ENCODE measurements at places on chromosomes 13 and 19.

DNA sequence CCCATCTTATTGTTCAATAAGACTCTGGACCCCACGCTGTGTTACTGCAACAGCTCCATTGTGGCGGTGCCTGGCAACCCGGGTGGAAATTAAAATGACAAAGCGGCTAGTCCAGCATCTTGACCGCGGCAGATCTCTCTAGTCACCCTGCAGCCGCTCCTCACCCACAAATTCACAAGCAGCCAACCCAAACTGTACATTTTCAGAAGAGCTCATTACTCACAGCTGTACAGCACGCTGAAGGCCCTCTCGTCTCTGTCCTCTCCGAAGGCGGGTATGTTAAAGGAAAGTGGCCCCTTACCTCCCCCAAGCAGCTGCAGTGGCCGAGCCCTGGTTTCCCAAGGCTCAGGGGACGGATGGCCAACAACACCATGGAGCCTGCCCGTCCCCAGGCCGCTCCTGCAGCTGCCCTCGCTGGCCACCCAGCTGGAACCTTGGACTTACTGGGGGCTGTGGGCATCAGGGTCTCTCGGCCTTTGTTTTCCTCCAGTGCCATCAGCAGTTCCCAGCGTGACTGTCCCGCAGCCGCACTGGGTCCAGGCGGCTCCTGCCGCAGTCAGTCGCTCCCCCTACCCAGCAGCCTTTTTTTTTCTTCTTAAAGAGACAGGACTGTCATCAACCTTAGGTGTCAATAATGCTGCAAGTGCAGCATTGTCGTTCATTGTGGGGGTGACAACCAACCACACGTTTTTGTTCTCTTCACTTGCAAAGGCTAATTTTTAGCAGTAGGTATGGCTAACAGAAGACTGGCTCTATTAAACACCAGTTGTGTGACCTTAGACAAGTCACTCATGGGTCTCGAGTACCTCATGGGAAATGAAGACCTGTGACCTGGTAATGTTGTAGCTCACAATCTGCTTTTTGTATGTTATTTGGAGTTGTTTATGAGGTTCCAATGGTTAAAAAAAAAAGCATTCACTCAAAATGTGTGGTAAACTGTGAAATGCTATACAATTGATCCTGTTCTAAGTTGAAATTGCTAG lies at the start of gene SACS:
Gene SACS (minus strand): TSS at position 532 of the 983 bp plus-strand sequence. CDS start 22,463 bp downstream, outside the sequence.
- DNase-seq = peak; percentile 44

DNA sequence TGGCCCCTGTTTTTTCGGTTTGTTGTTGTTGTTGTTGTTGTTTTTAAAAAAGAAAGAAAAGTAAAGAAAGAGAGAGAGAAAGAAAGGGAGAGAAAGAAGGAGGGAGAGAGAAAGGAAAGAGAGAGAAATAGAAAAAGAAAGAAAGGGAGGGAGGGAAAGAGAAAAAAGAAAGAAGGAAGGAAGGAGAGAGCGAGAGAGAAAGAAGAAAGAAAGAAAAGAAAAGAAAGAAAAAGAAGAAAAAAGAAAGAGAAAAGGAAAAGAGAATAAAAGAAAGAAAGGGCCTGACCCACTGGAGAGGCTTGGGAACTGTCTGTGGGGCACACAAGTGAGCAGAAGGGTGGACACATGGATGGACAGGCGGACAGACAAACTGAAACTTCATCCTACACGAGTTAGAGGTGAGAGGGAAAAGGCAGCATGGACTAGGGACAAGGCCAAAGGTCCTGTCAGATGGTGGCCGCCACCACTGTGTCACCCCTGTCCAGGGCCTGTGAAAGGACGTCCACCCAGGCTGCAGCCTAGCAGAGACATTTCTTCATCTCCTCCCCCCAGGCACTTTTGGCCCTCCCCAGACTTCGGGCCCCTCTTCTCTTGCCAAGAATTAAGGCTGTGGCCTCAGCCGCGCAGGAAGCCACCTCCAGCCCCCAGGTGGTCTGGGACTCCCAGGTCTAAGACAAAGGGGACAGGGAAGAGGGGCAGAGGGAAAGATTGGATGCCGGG lies 9.1 kb upstream of the BCAM start:
- DNase-seq = no peak

DNA sequence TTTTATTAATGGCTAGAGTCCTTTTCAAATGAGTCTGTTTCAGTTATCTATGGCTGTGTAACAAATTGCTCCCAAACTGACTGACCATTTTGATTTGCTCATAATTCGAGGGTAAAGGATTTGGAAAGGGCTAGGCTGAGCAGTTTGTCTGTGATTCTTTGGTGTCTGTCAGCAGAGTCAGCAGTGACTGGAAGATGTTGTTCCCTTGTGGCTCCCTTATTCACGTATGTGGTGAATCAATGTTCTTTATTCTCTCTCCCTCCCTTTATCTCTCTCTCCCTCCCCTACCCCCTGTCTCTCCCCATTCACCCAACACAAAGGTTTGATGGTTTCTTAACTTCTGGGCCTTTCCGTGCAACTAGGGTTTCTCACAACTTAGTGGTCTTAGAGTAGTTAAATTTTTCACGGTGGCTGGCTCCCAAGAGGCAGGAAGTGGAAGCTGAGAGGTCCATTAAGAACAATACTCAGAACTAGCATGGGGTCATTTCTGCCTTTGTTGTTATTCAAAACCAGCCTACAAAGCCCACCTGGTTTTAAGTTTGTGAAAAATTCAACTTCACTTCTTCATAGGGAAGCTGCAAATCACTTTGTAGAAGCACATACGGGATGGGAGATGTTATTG lies 772.5 kb upstream of the SLITRK1 start:
- no peak for DNase-seq

DNA sequence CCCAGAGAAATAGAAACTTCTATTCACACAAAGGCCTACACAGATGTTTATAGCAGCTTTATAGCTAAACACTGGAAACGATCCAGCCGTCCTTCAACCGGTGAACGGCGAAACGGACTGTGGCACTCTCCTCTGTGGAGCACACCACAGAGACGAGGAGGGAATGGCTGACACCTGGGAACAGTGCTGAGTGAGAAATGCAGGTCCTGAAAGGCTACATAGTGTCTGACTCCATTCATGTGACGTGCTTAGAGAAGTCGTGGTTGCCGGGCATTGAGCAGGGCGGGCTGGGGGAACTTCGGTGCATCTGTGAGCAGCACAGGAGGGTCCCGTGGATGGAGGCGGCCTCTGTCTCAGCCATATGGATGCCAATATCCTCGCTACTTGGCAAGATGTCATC lies 3.1 kb upstream of the GRK1 start:
- DNase-seq = no peak

DNA sequence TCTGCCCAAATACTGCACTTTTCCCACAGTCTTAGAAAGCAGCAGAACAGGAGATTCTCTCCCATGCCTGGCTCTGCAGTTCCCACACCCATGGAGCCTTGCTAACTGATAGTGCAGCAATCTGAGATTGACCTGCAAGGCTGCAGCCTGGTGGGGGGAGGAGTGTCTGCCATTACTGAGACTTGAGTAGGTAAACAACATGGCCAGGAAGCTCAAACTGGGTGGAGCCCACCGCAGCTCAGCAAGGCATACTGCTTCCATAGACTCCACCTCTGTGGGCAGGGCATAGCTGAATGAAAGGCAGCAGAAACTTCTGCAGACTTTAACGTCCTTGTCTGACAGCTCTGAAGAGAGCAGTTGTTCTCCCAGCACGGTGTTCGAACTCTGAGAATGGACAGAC lies 358.5 kb upstream of the PCDH9 start:
- DNase-seq = no peak

GRCh38 chr13:49711218-49711863 lies 20.1 kb upstream of the EBPL start:
- DNase-seq = no peak

- DNase-seq = no peak
Observed at GRCh38 chr19:43779820-43780219, 953 bp downstream of the KCNN4 start.

- no peak for DNase-seq
Observed at GRCh38 chr13:35917942-35918645, 213.1 kb downstream of the DCLK1 start.

DNA sequence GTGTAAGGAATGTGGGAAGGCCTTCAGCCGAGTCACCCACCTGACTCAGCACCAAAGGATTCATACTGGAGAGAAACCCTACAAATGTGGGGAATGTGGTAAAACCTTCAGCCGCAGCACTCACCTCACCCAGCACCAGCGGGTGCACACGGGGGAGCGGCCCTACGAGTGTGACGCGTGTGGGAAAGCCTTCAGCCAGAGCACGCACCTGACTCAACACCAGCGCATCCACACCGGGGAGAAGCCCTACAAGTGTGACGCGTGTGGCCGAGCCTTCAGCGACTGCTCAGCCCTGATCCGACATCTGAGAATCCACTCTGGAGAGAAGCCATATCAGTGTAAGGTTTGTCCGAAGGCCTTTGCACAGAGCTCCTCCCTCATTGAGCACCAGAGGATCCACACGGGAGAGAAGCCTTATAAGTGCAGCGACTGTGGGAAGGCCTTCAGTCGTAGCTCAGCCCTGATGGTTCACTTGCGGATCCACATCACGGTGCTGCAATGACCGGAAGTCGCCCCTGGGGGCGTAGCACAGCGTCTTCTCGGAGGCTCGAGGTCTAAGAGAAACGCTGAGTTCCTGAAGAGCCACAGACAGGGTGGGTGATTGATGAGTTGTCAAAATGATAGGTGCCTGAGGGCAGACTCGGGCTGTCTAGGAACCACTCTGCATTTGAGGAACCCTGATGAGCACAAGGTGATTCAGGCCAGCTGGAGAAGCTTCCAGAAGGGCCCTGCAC lies 12.2 kb downstream of the ZSCAN22 start:
- no peak for DNase-seq

DNA sequence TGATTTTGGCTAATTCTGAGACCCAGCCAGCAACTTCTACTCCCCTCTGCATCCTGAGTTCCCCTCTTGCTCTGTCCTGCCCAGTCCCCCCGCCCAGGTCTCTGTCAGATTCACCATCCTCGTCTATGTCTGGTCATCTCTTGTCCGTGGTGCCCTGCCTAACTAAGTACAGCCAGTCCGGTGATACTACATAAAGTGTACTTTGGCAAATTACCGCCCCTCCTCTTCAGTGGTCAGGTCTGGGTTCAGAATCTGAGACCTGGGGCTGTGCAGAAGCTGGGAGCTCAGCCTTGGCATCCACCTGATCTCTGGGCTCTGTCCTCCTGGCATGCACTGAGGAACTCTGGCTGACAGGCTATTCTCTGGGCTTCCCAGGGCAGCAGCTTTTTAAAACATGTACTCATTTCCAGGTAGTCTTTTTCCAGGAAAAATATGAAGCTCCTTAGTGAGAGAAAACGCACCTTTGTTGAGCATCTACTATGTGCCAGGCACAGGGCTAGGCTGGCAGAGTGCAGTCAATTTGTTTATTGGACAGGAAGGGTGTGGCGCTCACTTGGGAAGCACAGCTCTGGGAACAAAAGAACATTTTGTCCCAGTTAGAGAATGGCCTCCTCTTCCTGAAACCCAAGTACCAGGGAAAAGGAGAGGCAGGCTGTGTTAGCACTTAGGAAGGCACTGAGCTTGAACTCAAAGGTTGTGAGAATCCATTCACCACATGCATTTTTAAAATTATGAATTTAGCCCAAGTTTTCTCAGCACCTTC lies 88.9 kb downstream of the TSHZ3 start:
- DNase-seq = no peak

DNA sequence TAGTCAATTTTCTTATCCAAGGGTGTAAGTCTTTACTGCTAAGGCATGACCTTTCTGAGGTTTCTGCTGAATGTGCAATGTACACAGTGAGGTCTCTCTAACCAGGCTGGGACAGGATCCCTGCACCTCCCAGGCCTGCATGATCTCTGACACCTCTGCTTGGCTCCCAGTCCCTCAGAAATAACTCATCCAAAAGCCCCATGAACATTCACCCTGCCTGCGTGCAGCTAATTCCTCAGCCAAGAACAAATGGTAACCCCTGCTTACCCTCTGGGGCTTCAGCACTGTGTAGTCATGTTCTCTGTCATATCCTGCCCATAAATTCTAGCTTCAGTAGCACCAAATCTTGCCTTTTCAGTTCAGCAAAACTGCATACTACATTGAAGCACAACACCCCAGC lies 1146.3 kb upstream of the MIR17HG start:
- DNase-seq = no peak
